ENCODE measurements at places on chromosomes 3 and 15.
A peak's percentile ranks its signal among the peaks of the same experiment; 100 is the strongest.

- no peak for DNase-seq
These were observed 389.5 kb downstream of the CACNA2D3 start for GRCh38 chr3:54511766-54512365.

DNA sequence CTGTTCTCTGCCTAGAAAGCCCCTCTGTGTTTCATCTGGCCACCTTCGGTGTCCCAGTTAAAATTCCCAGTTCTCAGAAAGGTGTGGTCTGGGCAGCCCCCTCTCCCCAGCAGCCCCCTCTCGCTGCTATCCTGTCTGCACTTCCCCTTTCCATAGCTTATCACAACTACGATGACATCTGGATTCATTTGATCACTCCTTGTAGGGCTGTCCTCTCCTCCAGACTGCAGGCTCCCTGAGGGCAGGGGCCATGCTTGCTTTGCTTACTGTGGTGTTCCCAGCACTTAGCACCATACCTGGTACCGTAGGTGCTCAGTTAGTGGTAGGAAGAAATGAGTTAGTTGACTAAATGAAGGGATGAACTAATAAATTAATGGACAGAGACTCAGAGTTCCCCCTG lies 26.3 kb upstream of the GOLGA6C start:
- DNase-seq, result no peak

DNA sequence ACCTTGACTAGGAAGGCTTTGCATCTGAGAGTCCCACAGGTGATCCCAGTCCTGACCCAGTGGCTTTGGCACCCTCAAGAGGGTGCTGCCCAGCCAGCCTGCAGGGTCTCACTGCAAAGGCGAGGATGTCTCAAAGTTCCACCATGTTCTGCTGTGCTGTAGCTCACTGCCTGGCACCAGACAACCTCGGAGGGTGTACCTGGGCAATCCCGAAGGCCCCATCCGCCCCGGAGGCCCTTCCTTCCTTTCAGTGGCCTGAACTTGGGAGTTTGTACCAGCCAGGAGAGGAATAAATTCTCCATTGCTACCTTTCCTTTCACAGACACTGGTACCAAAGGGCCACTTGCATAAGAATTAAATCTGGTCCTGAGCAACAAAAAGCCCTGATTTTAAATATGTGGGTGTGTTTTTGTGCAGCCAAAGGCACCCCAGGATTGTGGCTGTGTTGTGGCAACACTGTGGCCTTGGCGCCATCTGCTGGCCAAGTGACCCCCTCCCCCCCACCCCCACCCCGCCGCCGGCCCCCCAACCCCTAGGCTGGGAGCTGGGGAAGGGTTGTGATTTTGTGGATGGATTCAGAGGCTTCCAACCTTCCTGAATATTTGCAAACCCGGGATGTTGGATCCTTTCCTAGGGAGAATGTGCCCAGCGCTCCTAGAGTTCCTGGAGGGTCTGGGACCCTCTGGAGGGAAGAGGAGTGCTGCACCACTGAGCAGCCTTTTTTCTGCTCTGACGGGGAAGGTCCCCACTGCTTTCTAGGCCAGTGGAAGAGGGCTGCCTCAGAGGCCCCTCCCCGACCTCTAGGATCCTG lies 9.7 kb upstream of the PTPN23 start:
- DNase-seq, result peak; percentile 13

DNA sequence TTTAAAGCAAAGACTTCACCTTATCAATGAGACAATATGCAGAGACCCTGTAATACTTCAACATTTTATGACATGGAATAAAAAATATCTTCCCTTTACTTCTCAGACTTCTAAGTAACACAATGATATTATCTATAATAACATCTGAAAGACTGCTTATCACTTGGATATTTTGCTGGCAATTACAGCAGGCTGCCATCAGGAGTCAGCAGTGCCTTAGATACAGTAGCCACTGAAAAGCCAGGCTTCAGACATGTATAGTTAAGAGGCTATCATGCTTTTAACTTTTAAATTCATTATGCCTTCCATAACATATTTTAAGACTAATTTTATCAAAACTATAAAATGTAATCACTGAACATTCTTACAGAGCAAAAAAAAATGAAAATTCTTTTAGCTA lies 227.5 kb downstream of the NEK10 start:
- no peak for DNase-seq

DNA sequence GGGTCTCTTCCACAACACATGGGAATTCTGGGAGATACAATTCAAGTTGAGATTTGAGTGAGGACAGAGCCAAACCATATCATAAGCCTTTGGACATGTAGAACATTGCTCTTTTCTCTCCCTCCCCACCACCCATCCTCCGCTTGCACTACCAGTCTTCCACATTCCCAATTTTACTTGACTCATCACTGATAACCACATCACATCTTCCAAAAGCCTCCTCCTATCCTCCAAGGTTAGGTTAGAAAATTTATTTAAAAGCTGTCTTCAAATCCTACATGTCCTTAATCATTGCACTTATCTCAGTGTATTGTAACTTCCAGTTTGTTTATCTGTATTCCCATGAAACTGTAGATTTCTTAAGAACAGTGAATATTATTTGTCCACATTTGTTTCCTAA lies 10.4 kb downstream of the ZBED2 start:
- no peak for DNase-seq

DNA sequence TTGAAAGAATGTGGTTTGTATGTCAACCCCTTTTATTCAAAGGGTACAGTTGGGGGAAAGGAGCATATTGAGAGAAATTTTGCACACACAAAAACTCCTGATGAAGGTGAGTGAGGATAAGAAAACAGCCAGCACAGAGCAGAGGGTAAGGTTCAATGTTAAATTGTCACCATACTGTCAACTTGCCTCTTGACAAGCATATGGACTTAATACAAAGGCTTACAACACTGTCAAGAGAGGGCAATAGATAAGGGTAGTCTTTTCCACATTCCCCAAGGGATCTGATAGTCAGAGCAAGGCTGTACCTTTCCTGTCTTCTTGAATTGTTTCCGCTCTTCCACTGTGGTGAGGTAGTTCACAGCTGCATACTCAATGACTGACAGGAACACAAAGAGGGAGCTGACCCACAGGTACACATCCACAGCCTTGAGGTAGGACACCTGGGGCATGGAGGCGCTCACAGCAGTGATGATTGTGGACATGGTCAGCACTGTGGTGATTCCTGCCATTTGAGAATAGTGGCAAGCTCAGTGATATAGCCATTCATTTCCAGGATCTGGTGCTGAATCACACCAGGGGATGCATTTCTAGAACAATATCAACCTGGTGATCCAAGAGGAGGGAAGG lies 20.4 kb upstream of the RIOX2 start:
- DNase-seq, result no peak

GRCh38 chr3:15220661-15221060 lies 14.6 kb downstream of the CAPN7 start:
- DNase-seq, result no peak

DNA sequence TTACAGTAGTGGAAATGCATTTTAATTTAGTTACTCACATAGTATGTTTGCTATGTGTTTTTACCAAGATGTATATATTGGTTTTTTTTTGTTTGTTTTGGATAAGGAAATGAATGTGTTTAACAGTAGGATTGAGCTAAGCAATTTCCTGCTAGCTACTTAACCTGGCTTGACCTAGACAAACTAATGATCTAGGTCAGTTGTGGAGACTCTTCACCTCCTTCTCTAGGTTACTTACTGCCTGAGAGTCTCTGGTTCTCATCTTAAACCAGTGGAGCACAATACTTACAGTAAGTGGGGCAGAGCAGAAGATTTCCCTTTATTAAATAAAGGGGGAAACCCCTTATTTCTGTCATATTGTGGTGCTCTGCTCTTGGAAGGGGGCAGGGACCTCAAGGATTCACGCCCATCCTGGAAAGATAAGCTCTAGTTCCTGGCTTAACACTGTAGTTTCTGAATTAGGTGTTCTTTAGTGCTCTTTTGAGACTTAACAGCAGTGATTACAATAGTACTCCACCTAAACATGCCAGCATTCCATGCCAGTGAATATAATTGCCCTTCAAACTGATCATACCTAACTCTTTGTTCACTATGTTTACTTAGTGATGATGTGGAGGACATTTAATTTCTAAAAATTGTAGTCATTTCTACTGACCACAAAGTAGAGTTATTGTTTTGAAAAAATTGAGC lies 79.9 kb downstream of the UBP1 start:
- DNase-seq, result no peak

DNA sequence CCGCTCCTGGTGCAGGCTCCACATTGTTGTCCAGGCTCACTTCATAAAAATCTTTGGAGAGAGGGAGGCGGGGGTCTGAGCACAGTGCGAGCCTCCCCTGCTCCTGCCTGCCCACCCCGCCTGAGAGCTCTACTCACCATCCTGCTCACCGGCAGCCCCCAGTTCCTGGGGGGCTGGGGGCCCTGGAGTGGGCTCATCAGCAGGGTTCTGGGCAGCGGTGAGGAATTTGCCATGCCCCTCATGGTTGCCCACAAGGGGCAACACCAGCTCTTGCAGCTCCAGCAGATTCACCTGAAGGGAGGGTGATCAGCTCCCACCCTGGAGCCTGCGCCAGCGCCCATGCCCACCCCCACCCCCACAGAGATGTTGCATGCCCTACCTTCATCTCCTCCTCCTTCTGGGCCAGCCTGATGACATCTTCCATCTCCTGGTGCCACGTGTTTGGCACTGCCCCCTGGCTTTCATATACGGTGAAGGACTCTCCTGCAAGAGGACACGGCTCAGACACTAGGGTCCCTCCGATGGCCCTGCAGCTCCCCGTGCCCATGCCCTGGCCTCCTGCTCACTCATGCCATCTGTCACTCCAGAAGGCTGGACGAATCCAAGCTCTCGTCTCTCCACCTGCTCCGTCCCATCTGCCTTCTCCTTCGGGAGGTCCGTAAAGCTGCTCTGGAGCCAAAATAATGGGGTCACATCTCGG lies 162.1 kb downstream of the TBC1D2B start:
- no peak for DNase-seq
